ENCODE measurements at places on chromosomes 3 and 15. TPM values are rescaled to one million over a fixed set of nuclear protein-coding genes. Genes with fewer than 3 reads are reported as not detected.

GRCh38 chr3:61132062-61132461 lies 119.2 kb downstream of the FHIT start:
- no peak for DNase-seq
- no peak overlapping the region for H3K4me3 ChIP-seq
- H3K36me3 ChIP-seq: no peaks in the 10 kb centered on the region
- no peaks in the 10 kb centered on the region for H3K27me3 ChIP-seq

DNA sequence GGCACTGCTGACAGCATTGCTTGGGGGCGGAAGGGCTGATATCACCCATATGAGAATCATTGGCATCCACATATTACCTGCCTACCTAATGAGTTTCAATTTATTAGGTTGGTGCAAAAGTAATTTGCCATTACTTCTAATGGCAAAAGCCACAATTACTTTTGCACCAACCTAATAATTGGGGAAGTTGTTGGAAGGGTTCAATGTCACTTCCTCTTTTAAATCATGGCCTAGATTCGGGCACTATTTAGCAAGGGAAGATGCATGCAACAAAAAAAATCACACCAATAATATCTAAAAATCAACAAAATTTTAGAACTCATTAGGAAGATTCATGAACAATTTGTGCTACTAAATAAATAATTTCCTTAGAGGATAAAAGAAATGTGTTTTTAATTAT lies 56.0 kb upstream of the AGTR1 start:
- no peak for DNase-seq
- H3K27me3 ChIP-seq: no peaks in the 10 kb centered on the region
- no peak overlapping the region for H3K27ac ChIP-seq
- H3K4me1 ChIP-seq: no peaks in the 10 kb centered on the region
- no peak overlapping the region for H3K4me3 ChIP-seq
- no peaks in the 10 kb centered on the region for H3K36me3 ChIP-seq

GRCh38 chr3:67077656-67078055 lies 79.5 kb downstream of the KBTBD8 start:
- no peaks in the 10 kb centered on the region for H3K4me1 ChIP-seq
- no peak overlapping the region for H3K27ac ChIP-seq
- DNase-seq: no peak
- no peak overlapping the region for H3K4me3 ChIP-seq
- H3K36me3 ChIP-seq: no peaks in the 10 kb centered on the region

GRCh38 chr15:79003301-79003700 lies 58.5 kb upstream of the CTSH start:
- H3K27ac ChIP-seq: no peak overlapping the region
- no peaks in the 10 kb centered on the region for H3K27me3 ChIP-seq
- H3K4me3 ChIP-seq: no peak overlapping the region
- H3K36me3 ChIP-seq: no peaks in the 10 kb centered on the region

GRCh38 chr3:64121750-64122311 lies 98.5 kb upstream of the PSMD6 start:
- DNase-seq: no peak
- H3K27me3 ChIP-seq: no peaks in the 10 kb centered on the region
- H3K4me3 ChIP-seq: no peak overlapping the region
- no peaks in the 10 kb centered on the region for H3K4me1 ChIP-seq
- H3K36me3 ChIP-seq: no peaks in the 10 kb centered on the region

GRCh38 chr15:43828061-43828657 lies 1.4 kb downstream of the WDR76 start:
- no peaks in the 10 kb centered on the region for H3K36me3 ChIP-seq
- no peak for DNase-seq
- H3K4me3 ChIP-seq: no peak overlapping the region
- peaks cover 14% of the 10 kb centered on the region for H3K4me1 ChIP-seq

- no peak overlapping the region for H3K27ac ChIP-seq
- H3K36me3 ChIP-seq: peaks cover 4% of the 10 kb centered on the region
- no peak overlapping the region for H3K4me3 ChIP-seq
- no peak for DNase-seq
- no peaks in the 10 kb centered on the region for H3K4me1 ChIP-seq
Measured at GRCh38 chr3:37144806-37145205, 29.6 kb downstream of the LRRFIP2 start.

DNA sequence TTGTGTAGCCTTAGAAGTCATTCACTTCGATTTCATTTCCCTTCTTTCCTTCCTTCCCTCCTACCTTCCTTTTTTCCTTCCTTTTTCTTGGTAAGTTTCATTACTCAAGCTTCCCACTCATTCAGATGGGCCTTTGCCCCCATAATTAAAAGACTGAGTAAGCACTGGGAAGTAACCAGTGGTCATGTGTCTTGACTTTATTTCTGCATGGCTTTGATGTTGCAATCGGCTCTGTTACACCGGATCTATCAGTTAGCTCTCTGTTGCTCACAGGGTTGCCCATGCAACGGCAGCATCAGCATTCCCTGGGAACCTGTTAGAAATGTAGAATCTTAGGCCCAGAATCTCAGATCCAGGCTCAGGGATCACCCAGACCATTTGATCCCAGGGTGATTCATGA lies 25.6 kb upstream of the LARS2 start:
- H3K4me3 ChIP-seq: no peak overlapping the region
- no peaks in the 10 kb centered on the region for H3K27me3 ChIP-seq
- H3K27ac ChIP-seq: no peak overlapping the region
- no peak for DNase-seq
- H3K4me1 ChIP-seq: peaks cover 8% of the 10 kb centered on the region
- no peaks in the 10 kb centered on the region for H3K36me3 ChIP-seq

DNA sequence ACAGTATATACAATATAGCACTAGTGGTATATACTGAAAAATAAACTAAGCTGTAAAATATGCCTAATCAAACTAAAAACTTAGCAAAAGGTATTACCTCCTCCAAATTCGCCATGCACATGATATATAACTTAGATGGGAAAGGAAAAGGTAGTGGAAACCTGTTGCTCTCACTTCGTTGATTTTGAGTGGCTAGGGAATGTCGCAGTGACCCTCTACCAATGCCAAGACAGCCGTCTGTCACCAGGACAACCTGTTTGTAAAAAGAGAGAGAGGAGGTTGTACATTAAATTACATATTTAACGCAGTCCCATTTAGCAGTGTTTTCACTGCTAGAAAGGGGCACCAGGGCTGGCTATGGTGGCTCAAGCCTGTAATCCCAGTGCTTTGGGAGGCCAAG lies 11.3 kb downstream of the INTS14 start:
- H3K27ac ChIP-seq: no peak overlapping the region
- no peaks in the 10 kb centered on the region for H3K27me3 ChIP-seq
- H3K36me3 ChIP-seq: peaks cover 36% of the 10 kb centered on the region
- no peaks in the 10 kb centered on the region for H3K4me1 ChIP-seq
- no peak for DNase-seq
- no peak overlapping the region for H3K4me3 ChIP-seq

DNA sequence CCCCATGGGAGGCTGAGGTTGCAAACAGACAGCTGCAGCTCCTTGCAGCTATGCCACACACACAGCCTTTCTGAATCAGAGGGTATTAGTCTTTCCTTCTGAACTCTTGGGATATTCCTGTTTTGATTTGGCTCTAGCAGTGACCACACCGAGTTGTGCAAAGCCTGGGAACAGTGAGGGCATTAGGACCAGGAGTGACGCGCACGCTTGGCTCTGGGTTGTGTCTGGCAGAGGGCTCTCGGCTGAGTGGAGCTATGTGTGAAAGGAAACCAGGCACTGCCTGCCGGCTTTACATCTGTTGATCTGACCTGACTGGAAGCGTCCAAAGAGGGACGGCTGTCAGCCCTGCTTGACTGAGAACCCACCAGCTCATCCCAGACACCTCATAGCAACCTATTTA lies at the start of gene GALNT15:
Gene GALNT15 (plus strand): TSS at position 292 of the 400 bp plus-strand sequence. CDS start 472 bp downstream, outside the sequence.
- no peak within 1 kb of the TSS for H3K4me3 ChIP-seq
- DNase-seq: peak; percentile 65
- no peaks in the 10 kb centered on the region for H3K4me1 ChIP-seq
- H3K27ac ChIP-seq: no peak within 1 kb of the TSS

DNA sequence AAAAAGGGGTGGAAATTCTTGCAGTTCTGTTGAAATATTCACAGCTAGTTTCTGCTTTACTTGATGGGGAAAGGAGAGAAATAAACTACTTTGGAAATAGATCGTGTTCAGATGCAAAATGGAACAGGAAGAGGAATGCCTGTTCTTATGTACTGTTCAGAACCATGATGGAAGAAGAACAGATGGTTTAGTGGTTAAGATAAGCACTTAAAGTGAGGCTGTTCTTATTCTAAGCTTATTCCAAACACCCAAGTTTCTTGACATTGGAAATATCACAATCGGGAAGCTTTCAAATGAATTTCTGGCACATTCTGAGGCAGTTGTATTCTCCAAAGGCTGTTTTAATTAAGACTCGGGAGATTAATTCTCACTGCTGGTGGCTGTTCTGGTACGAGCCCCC lies 228.5 kb downstream of the LSAMP start:
- H3K4me3 ChIP-seq: no peak overlapping the region
- H3K4me1 ChIP-seq: no peaks in the 10 kb centered on the region
- H3K27me3 ChIP-seq: no peaks in the 10 kb centered on the region
- H3K27ac ChIP-seq: no peak overlapping the region
- no peaks in the 10 kb centered on the region for H3K36me3 ChIP-seq

DNA sequence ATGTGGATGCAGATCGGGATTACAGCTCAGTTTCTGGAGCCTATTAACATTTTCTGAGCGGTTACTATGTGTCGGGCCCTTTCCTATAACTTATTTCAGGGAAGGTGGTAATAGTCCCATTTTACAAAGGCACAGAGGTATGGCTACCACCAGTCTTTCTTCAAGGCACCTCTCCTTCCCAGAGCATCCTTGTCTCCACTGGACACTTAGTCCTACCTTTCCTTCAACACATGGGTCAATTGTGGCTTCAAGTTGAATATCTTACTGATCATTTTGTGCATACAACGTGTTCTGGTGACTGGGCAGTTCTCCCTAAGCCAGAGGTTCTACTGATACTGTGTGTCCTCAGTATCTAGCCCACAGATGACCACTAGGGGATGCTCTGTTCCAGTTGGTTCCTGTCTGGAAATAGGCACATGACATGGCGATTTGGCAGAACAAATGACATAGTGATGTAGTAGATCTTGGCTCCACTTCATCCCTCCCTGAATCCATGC lies 60.7 kb upstream of the CMTM8 start:
- peak; percentile 78 for DNase-seq
- H3K4me1 ChIP-seq: no peaks in the 10 kb centered on the region
- no peak overlapping the region for H3K4me3 ChIP-seq
- no peak overlapping the region for H3K27ac ChIP-seq
- H3K27me3 ChIP-seq: no peaks in the 10 kb centered on the region
- H3K36me3 ChIP-seq: no peaks in the 10 kb centered on the region

The ANKRD63 gene
- total RNA-seq: not detected

The AADACL2 gene
- not detected for total RNA-seq

The CCNB2 gene
- total RNA-seq: 64.0 TPM

The CYP8B1 gene
- total RNA-seq: not detected

The APOD gene
- 13.1 TPM for total RNA-seq

The EDEM1 gene
- total RNA-seq: 38.9 TPM

The TMEM207 gene
- total RNA-seq: not detected

The SMCO1 gene
- total RNA-seq: not detected

The TMEM158 gene
- total RNA-seq: 2.3 TPM

The CYP1A2 gene
- total RNA-seq: not detected
